ENCODE measurements at places on chromosomes 7 and 10.

DNA sequence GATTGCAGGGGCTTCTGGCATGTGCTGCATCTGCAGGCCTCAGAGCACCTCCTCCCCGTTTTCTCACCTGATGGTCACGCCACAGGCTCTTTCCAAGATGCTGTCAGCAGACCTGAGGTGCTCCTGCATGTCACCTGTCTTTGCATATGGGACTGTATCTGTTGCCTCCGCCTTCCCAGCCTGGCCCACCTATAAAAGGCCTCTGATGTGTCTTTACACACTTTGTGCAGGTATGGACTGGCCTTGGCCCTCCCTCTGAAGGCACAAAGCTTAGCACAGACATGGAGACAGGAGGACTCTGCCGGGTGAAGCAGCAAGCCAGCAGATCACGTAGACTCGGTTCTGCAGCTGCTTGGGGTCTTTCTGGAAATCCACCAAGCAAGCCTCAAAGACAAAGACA lies 220.9 kb upstream of the PPP2R2D start:
- no peak for DNase-seq

- DNase-seq, result no peak
Observed at GRCh38 chr7:120043250-120043649, 229.7 kb upstream of the KCND2 start.

GRCh38 chr10:101938305-101939007 lies 94.9 kb upstream of the KCNIP2 start:
- no peak for DNase-seq

DNA sequence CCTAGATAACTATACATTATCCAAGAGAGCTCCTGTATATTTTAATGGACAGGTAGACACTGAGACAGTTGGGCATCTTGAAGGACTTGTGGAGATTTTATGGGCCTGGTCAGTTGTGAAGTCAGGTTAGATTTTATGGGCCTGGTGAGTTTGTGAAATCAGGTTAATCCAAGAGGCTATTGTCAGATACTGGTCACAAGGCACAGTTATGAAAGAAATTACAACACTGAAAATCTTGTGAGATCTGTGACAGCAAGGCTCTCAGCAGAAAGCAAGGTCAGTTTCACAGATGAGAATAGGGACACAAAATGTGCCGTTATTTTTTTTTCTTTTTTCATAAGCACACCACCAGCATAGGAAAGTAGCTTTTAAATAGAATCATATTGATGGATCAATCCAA lies 167.6 kb downstream of the VTI1A start:
- no peak for DNase-seq

GRCh38 chr7:15515252-15515651 lies 46.6 kb downstream of the AGMO start:
- DNase-seq, result no peak

DNA sequence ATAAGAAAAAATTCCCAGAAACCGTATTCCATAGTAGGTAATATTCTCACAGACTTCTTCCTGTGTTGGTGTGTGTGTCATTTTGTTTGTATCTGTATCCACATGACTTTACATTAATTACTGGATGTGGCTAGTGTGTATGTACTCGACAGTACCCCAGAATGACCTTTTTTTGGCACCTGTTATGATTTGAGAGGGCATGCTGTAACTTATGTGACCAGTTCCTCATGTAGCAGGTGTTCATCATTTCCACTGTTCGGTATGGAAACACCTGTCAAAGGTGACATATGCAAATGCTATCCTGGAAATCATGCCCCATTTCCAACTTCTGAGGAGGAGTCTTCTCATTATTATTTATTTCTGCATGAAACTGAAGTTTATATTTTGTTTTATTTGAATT lies 89.3 kb downstream of the ZMYND11 start:
- DNase-seq, result no peak

DNA sequence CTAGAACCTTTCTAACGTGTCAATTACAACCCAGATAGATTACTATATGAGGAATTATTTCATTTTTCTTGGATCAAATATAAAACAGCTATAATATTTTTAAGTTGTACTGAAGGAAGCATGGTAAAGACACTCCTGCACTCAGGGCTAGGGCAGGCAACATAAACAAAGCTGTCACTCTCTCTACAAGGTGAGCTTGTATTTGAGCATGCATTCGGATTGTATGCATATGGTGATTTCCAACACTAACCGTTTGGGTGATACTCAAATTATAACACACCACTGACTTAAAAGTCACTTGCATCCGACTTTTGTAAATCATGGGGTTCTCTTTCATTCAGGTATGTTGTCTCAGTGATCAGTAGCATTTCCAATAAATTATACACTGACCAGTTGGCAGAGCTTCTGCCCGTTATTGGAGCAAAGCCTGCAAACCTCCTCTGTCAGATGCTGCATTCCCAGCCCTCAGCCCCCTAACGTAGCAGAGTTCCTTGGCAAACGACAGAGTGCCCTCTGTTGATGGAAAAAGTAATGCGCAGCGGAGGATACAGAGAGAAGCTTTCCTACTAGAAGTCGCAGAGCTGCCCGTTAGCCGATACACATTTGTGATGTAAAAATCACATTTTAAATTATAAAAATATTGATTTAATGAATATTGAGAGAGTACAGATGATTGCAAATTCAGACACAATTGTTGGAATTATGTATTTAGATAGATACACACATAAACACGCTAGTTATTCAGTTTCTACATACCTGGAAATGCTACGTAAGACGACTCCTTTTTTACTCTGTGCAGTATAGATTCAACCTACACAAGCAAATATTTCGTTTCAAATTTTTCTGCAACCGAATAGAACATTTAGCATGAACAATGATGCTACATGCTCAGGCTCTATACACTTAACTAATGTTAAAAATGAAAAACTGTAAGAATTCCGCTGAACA lies 173.9 kb upstream of the SP4 start:
- DNase-seq, result peak; percentile 87

DNA sequence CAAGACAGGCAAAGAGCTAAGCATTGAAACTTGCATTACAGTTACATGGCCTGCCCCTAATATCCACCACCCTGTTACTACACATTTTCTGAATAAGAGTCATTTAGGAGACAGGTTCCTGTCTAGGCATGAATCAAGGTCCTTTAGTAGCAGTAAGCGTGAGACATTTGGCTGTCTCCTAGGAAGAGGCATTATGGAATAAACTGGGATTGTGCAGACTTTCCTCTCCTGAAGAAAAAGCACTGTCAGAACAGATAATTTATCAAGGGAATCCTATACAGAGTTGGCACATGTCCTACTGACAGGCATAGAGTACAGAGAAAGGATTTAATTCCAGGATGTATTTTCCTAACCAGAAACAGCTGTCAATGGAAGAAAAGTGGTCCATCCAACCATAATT lies 111.9 kb downstream of the INHBA start:
- DNase-seq, result no peak
